ENCODE measurements at places on chromosomes 7 and 10. TPM values are rescaled to one million over a fixed set of nuclear protein-coding genes. Genes with fewer than 3 reads are reported as not detected.

LIMK1 gene
- total RNA-seq: 14.9 TPM

C7orf57 gene
- not detected for total RNA-seq

FAM25G gene
- total RNA-seq: not detected

ADRA2A gene
- total RNA-seq: under 0.01 TPM

MYO3A gene
- not detected for total RNA-seq

CAV1 gene
- total RNA-seq: 174 TPM

RBP4 gene
- total RNA-seq: not detected

RAB18 gene
- total RNA-seq: 36.0 TPM

HOXA1 gene
- total RNA-seq: 0.50 TPM

ANKRD61 gene
- 0.26 TPM for total RNA-seq

LBX1 gene
- under 0.01 TPM for total RNA-seq

FAM241B gene
- 0.26 TPM for total RNA-seq

PPP1R17 gene
- total RNA-seq: not detected

VIPR2 gene
- under 0.01 TPM for total RNA-seq

FAM180A gene
- 24.4 TPM for total RNA-seq

NXPH1 gene
- not detected for total RNA-seq

CPA1 gene
- under 0.01 TPM for total RNA-seq

TUBB8 gene
- not detected for total RNA-seq

CALY gene
- not detected for total RNA-seq

NEURL1 gene
- not detected for total RNA-seq

MYL10 gene
- not detected for total RNA-seq

OR2A5 gene
- not detected for total RNA-seq

DNTT gene
- total RNA-seq: not detected

DKK1 gene
- total RNA-seq: 54.4 TPM

CRTAC1 gene
- total RNA-seq: not detected

CCDC3 gene
- 0.26 TPM for total RNA-seq

INSYN2A gene
- 0.66 TPM for total RNA-seq

POLR2J2 gene
- total RNA-seq: 1.5 TPM

NYAP1 gene
- total RNA-seq: 0.26 TPM

ANKRD1 gene
- total RNA-seq: under 0.01 TPM

PHYHIPL gene
- not detected for total RNA-seq

Data from fibroblast of lung (primary cell).